ENCODE measurements at places on chromosomes 2 and 18.

DNA sequence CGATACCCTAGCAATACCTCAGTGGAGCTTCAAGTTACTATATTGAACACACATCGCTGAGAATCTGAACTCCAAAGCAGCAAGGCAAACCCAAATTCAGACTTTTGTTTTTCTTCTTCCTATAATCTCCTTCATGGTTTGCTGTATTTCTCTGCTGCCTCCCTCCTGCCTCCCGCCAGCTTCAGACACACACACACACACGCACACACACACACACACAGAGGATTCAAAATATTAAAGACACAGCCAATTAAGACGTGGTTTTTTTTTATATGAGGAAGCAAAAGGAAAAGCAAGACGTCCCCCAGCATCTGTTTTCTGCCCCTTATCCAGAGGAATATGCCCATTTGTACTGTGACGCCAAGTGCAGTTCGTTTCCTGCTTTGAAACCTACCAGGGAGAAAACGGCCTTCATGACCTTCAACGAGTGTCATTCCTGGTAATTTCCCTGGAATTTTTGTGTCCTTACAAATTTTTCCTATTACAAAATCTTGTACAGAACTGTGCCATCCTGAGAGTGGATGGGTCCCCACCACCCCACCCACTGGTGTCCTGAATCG lies 547.9 kb upstream of the ID2 start:
- DNase-seq = no peak

DNA sequence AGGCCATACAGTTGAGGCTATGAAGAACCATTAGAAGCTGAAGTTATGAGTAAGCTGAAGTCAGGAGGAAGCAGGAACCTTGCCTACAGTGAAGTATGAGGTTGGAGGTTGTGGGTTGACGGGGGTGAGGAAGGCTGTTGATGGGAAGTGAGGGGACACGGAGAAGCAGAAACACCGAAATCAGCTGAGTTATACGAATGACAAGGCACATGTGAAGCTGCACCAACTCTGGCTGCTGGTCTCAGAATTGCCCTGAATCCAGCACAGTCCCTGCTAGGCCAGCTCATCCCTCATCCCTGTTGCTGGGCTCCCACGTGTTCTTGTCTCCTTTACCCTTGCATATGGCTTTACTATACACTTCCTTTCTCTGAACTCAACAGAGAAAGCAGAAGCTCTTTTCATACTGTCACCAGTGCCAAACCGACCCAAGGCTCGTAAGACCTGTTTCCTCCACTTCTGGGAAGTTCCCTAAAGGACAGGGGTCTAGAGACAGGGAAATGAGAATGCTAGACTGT lies 9.2 kb upstream of the TMEM247 start:
- DNase-seq = no peak

GRCh38 chr2:169173876-169174275 lies 104.5 kb downstream of the DHRS9 start:
- DNase-seq = no peak

DNA sequence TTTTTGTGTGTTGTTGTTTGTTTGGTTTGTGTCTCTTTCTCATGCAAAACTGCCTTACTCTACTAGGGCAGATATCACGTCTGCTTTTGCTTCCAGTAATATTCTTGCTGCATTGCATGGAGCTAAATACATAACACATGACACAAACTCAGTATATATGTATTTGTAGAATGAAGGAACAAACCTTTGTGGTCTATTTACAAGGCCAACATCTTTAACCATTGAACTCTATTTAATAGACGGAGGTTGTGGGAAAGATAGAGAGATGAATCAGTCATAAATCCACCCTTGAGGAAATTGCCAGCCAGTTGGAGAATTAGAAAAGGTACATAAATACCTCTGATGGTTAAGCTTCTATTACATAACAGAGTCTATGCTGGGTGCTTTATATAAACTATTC lies 26.0 kb upstream of the IL1RL1 start:
- no peak for DNase-seq

DNA sequence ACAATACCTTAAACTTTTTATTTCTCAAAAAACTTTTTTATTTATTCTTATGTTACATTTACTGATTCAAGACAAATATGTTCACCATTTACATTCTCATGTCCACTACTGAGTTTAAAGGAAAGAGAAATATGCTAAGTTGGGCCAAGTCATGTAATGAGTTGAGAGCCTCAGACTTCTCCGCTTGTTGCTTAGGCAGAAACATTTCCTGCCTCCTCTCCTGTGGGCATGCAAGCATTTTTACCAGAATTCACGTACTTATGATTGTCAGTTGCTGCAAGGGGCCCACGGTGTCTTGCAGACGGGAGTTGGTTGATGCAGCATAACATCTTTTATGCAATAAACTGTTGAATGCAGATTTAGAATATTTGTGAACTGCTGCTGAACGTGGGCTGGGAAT lies 51.8 kb downstream of the MYO1B start:
- no peak for DNase-seq

- no peak for DNase-seq
These were observed 555 bp downstream of the ALPI start for GRCh38 chr2:232456296-232457120.

DNA sequence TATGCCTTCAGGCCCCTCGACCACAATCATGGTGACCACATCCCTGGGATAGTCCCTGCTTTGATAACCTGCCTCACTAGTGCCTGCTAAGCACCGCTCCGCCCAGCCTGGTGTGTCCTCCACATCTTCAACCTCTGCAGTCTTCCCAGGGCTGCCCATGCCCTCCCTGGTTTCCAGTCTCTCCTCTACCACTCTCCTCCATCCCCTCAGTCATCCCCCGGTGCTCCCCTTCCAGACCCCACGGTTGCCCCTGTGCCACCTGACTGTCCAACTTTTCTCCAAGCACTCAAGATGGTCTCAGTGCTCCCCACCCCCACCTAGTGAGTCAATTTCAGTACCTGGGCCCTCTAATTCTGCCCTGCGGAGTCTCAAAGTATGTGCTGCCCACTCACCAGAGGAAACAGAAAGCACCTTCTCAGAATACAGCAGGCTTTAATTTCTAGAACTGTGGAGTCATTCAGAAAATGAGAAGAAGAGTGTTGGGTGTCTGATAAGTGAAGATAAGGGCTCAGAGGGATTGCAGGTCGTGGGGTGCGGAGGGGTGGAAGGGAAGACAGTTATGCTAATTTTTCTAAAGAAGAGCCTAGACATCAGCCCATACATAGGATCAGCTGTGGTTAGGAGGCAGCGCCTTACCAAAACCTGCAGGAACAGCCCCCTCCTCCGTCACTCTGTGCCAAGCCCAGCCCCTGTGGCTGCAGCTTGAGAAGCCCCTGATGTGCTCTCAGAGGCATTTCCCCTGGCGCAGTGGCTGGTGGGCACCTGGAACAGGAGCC lies 53.6 kb upstream of the CAB39 start:
- no peak for DNase-seq

- DNase-seq = no peak
These were observed 27.9 kb downstream of the ACSL3 start for GRCh38 chr2:222888716-222889115.
